Karpas-422 (cell line): ENCODE measurements at places on chromosomes 6 and 20. TPM values are rescaled to one million over a fixed set of nuclear protein-coding genes. Genes with fewer than 3 reads are reported as not detected.

DNA sequence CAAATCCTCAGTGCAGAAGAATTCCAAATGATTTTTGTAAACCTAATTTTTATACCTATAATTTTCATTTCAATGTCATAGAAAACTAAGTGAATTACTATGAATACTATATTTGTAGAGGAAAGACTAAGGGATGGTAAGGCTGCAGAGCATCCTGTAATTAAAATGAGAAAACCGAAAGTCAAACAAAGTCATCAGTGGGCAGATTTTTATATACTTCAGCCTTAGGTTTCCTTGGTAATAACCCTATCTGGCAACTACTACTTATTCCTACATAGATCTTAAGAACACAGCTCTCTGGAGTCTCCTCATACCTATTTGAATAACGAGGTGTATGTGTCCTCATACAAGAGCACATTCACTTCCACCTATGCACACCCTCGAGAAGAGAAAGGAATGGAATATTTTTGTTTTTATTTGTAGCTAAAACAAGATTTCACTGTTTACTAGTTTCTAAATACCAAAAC lies 117.9 kb upstream of the SGK1 start:
- DNase-seq = no peak

DNA sequence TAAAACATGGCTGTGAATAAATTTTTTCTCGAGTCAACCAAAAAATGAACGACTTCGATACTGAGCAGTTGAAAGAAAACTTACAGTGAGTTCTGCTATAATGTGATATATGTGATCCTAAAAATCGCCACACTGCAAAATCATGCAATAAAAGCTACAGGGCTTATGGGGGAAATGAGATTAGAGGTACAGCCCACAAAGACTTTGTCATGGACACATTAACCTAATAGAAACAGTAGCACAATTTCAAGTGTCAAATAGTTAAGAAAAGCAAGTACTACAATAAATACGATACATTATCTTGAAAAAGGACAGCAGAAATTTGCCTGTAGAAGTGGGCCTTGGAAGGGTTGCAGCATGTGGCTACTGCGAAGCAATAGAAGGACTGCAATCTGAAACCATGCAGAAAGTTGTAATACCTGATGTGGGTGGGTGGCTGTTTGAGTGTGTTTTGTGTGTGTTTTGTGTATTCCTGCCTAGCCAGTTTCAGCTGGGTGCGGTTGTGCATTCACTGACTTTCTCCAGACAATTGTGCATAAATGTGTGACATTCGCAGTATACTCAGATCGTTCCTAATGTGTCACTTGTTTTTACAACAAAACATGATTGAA lies 79.1 kb downstream of the RPP40 start:
- DNase-seq = no peak

DNA sequence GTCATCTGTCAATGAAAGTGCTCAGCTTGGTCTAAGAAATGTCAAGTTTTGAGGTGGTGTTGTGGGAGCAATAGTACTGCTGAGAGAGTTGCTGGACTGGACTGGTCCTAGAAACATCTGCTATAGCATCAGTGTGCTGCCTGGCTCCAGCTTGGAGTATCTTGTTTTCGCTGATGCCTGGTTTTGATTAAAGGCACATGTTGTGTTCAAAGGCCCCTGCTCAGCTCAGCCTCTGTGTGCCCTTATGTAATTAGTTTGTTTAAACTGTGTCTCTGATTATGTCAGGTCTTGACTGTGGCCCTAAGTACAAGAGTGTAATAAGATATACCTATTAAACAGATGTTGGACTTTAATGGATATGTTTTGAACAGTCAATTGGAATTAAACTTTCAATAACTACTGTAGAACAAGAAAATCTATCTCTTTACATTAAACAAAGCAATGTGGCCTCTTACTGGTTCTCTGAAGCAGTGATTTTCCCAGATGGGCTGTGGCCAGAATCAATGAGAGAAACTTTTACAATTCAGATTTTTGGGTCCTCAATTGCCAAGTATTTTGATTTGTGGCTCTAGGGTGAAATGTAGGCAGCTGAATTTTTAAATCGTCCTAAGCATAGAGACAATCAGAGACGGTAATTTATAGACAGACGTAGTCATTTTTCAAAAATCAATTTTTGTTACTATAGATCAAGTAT lies 668.2 kb downstream of the DHX35 start:
- DNase-seq = no peak

DNA sequence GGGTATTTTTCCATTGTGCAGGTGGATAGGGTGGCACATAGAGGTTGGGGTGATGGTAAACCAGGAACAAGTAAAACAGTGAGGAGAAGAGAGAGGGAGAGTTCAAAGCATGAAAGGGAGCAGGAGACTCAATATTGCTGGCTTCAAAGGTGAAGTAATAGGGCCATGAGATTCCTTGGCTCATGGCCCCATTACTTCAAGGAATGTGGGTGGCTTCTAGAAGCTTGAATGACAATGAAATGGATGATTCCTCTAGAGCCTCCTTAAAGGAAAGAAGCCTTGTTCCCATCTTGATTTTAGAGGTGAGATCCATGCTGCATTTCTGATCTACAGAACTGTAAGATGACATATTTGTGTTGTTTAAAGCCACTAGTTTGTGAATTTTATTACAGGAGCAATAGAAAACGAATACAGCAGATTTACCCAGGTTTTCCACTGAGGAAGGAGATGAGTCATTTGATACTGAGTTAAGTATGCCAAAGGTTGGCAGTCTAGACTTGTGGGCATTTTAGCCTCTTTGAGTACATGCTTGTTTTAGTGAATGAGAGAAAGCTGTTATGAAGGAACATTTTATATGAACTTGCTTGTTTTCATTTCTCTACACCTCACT lies 110.4 kb downstream of the PLCB4 start:
- no peak for DNase-seq

- DNase-seq = no peak
These were observed 365.1 kb upstream of the SOX4 start for GRCh38 chr6:21228411-21228810.

- DNase-seq = no peak
These were observed 245.5 kb downstream of the PACRG start for GRCh38 chr6:162973151-162973872.

GRCh38 chr6:77097940-77098339 lies 365.4 kb downstream of the HTR1B start:
- no peak for DNase-seq

GRCh38 chr6:41960028-41960427 lies 18.4 kb upstream of the CCND3 start:
- no peak for DNase-seq

- DNase-seq = no peak
These were observed 374.8 kb upstream of the EPHA7 start for GRCh38 chr6:93794166-93794565.

DNA sequence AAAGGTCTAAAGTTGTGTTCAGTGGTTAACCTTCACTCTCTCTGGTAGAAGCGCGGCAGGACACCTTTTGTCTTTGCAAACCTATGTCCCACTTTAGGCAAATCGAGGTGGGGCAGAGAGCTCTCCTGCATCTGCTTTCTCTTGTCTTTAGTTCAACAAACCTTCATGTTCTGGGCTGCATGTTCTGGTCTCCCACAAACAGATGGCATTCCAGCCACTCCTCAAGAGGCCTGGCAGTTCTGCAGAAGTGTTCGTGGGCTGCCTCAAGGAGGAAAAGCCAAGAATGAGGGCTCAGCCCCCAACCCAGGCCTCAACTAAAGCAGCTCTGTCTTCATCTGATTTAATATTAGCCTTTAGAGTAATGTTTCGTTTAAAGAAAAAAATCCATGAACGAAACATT lies 82.2 kb downstream of the SOD2 start:
- DNase-seq = no peak

DNA sequence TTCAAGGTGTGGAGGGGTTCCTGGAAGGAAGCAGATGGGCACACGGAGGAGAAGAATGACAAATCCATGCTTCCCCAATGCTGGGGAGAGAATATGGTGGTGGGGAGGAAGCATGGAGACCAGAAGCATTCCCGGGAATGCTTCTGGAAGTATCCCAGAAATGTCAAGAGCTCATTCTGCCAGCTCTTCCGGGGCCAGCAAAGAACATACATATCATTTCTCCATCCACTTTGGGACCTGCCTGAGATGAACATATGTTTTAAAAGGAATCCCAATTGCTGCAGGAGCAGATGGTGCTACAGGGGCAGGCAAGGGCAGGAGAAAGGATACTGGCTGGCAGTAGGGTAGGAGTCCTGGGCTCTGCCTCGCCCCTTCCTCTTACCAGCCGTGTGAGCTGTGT lies 37.9 kb upstream of the CCDC167 start:
- no peak for DNase-seq

DNA sequence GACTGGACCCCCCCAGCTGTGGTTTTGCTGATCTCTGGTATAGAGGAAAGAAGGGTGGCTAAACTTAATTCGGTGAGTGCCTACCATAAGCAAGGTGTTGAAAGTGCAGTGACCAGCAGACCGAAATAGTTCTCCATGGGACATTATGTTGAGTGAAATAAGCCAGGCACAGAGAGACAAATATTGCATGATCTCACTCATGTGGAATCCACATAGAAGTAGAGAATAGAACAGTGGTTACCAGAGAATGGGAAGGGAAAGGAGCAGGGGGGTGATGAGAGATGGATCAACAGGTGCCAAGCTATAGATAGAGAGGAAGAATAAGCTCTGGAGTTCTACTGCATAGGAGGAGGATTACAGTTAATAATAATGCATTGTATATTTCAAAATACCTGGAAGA lies 9.7 kb upstream of the GCNT2 start:
- DNase-seq = peak; percentile 34

HSPA1A gene
- total RNA-seq = 0.32 TPM in 1 of 2 replicates, not detected in the other

NUP43 gene
- total RNA-seq = 35.7 and 37.8 TPM in 2 replicates
